ENCODE measurements at places on chromosomes 7 and 10.

DNA sequence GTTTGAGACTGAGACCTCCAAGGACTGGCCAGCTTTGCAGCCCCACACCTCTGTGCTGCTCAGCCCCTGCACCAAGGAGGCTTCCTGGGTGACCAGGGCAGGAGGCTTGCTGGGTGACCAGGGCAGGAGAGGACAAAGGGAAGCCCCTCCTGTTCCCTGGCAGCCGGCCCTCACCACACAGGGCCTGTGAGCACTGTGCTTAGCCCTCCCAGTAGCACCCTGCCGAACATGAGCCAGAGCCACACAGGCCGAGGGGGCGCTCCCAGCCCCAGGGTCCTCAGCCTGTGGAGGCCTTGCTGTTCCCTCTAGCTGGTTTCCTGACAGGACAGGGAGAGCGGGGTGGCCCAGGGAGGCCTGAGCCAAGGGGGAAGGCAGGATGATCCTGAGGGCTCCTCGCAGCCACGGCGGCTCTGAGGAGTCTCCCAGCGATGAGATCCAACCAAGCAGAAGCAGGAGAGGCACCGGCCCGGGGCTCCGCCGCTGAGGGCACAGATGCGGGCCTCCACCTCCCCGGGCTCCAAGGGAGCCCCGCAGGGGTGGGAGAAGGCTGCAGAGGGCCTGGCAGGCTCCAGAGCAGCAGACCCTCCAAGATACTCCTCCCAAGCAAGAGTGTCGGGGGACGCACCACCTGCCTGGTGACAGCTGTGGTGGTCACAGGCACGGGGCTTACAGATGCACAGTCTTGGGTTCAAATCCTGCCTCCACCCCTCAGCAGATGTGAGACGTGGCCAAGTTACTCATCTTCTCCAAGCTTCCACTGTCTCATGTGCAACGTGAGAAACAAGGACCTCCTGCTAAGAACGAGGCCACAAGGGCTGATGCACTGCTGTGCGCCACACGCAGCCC, 22.5 kb downstream of the WDR86 start:
- DNase-seq = no peak

DNA sequence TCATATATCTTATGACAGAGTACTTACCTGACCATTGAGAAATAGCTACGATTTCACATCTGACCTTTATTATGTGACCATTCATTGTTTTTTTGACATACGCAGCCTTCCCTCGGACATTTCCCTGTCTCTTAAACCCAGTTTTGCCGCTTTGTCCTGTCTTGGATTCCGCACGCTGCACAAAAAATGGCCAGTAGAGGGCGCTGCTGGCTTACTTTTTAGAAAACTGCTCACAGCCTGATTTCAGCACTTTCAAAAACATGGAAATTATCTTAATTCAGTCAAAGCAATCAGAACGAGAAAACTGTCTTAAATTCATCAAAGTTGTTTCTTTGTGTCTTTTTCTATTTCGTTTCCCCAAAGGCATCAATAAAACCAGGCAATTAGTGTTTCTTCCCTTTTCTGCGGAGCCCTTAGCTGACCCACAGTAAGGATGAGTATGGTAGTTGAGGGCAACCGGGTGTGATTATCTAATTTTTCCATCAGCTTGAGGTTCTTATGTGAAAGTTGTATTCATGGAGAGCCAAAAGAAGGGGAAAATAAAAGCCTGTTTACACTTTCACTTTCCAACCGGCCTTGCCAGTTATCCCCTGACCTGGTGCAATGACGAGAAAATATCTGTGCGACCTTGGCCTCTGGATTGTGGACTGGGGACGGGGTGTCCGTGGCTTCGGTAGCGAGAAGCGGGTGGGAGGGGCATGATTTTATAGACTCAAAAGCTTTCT, 144.4 kb downstream of the DYNC1I1 start:
- DNase-seq = peak; percentile 16

- no peak for DNase-seq
These were observed 635.7 kb upstream of the ANKRD30A start for GRCh38 chr10:36489611-36490228.

- DNase-seq = peak; percentile 88
These were observed at the start of gene NUPR2 for GRCh38 chr7:56115852-56116538. TSS of gene NUPR2 (minus strand) at chr7:56116417. CDS start at chr7:56116314, 103 bp downstream.

DNA sequence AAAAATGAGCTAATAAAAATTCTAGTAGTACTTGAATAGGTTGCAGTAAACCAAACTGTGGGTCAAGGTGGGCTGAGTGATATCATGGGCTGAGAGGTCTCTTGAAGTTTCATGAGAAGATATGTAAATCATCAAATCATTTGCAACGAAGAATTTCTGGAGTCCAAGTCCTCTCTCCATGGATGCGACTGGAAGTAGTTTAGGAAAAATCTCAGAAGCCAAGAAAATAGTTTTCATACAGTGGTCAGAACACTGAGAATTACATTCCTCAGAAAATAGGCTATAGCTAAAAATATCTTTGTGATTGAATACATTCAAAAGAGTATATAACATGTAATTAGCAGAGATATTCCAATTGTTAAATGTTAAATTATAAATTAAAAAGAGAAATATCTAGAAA, 3.6 kb upstream of the IFIT1 start:
- DNase-seq = no peak

DNA sequence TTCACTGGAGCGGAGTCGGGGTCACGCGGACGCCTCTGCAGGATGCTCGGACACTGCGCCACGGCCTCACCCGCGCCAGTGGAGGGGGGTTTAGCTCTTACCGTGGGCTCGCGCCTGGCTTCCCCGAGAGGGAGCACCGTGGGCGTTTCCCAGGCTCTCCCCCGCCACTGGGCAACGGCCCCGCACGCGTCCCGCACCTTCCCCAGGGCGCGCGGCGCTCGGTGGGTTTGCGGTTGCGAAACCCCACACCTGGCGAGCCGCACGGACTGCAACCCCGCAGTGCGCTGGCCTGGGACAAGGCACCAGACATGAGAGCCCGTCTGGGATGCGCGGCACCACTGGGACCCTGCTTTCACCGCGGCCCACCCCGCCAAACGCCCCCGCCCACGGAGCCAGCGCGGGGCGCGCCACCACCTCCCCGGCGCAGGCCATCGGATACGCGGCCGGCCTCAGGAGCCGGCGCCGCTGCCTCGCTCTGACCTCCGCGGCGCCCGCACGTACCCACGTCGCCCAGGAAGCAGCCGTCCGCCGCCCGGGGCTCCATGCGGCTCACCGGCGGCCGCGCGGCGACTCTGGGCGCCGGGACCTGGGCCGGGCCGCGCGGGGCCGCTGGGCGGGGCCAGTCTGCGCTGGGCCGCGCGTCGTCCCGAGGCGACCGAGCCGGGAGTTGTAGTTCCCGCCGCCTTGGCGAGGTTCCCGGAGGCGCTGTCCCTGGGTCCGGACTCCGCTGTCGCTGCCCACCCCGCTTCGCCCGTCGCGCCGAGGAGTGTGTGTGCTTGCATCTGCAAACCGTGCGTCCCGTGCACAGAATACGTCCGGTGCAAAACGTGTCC, at the start of gene ASB13:
Gene ASB13 (minus strand): TSS at position 588 of the 833 bp plus-strand sequence. CDS start 44 bp downstream, at position 544.
- DNase-seq = peak; percentile 30

- no peak for DNase-seq
These were observed 107.0 kb upstream of the INSIG1 start for GRCh38 chr7:155190688-155191087.

- no peak for DNase-seq
These were observed 23.0 kb downstream of the WAPL start for GRCh38 chr10:86498598-86498997.

- no peak for DNase-seq
These were observed 76.0 kb downstream of the PLXDC2 start for GRCh38 chr10:19892270-19892669.

DNA sequence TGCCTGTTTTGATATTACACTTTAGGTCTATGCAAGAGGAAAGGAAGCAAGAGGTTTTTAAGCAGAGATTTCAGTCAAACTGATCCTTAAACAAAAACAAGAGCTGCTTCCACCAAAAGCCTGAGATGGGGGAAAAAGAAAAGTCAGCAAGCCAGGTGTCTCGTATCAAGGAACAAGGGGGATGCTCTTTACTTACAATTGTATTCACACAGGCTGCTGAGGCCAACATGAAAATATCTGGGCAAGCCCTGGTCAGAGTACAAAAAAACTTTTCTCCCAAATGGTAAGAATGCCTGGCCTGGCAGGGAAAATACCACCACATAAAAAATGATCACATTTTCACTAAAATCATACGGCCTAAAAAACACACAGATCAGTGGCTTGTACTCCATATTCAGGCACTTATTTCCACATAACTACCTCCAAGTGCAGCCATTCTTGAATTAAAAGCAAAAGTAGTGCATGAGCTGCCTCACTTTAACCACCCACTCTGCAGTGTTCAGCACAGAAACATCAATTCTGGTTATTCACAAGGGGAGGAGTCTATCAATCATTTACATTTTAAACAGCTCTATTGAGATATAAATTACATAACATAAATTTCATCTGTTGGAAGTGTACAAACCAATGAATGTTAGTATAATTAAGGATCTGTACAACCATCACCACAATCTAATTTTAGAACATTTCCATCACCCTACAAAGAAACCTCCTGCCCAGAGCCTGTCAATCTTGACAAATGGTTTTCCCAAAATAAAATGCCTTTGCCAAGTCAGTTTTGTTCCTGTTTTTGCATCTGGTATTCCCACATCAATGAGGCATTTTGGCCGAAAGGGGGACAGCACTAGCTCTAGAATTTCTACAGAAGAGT, 70.2 kb downstream of the GRB10 start:
- DNase-seq = no peak

GRCh38 chr7:127150543-127150942, 102.2 kb downstream of the GRM8 start:
- DNase-seq = no peak

DNA sequence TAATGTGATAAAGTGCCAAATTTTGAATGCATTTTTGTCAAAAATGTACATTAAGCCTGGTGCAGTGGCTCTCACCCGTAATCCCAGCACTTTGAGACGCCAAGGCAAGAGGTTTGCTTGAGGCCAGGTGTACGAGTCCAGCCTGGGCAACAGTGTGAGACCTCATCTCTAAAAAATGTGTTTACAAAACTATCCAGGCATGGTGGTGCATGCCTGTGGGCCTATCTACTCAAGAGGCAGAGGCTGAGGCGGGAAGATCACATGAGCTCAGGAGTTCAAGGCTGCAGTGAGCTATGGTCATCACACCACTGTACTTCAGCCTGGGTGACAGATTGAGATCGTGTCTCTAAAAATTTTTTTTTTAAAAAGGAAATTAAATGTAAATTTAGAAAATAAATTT, 18.5 kb upstream of the MGMT start:
- no peak for DNase-seq

- no peak for DNase-seq
These were observed 54.6 kb downstream of the CPVL start for GRCh38 chr7:29091715-29092114.

DNA sequence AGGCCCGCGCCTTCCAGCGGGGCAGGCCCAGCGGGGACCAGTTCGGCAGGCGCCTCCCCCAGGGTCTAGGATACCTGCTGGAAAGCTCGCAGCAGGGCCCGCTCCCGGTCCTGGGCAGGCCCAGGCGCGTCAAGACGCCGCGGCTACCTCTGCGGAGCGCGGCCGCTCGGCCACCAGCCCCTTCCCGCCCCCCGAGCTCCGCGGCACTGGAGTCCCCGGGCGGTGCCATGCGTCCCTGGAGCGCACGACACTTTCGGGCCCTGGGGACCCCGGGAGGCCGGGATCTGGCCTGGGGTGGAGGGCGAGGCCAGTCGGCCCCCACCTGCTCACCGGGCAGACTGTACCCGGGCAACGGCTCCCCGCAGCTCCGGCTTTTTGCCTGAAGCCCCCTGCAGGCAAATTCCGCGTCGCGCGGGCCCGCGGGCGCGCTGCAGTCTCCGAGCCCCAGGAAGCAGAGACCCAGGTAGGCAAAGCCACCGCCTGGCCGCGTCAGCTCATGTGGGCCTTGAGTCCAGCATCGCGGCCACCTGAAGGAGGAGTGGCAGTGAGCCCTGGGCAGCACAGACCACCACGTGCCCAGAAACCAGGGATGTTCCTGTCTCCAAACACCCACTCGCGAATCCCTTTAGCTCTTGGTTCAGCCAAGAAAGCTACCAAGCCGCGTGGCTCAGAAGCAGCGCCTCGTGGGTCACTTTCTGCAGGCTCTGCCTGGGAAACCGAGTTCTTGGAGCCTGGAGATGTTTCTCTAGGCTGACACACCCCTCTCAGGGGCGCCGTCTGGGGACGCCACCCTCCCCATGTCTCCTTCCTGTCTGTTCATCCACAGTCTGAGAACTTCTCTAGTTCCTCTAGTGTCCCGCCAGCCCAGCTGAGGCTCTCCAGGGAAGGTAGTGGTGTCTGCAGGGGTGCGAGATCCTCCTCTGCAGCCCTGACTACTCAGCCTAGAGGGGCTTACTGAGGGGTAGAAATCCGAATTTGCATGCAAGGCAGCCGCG, 46.1 kb upstream of the APBB1IP start:
- DNase-seq = no peak

- no peak for DNase-seq
These were observed 1.2 kb downstream of the WEE2 start for GRCh38 chr7:141709318-141709717.

GRCh38 chr7:132652507-132652906, 76.2 kb upstream of the PLXNA4 start:
- no peak for DNase-seq

- no peak for DNase-seq
These were observed 218.0 kb upstream of the IGFBP3 start for GRCh38 chr7:46139079-46139478.

- no peak for DNase-seq
These were observed 25.9 kb downstream of the LRRC17 start for GRCh38 chr7:102938679-102939078.

DNA sequence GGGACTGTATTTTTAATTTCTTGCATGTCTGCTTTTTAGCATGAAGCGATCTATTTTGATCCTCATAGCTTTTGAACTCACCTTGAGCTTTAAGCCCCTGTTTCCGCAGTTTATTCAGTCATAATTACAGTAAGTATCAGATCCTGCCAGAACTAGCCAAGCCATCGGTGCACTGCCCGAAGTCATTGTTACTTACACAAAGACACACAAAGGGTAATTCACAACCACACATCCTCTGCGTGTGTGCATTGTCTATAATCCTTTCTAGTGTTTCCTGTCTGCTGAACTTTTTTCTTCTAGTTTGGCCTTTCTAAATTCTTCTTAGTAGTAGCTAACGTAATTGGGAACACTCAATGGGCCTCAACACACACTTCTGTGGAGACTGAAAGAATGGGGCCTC, 133.0 kb downstream of the SFMBT2 start:
- DNase-seq = no peak

- no peak for DNase-seq
These were observed 16.0 kb downstream of the SLC25A13 start for GRCh38 chr7:96305915-96306314.

GRCh38 chr10:120841522-120842189, 9.5 kb upstream of the WDR11 start:
- no peak for DNase-seq

- DNase-seq = no peak
These were observed 94.4 kb downstream of the GLRX3 start for GRCh38 chr10:130230611-130231010.

- no peak for DNase-seq
These were observed 49.4 kb upstream of the ARL4A start for GRCh38 chr7:12637819-12638592.

- DNase-seq = no peak
These were observed 61.1 kb upstream of the PCGF5 start for GRCh38 chr10:91159254-91159783.

GRCh38 chr10:118629211-118629610, 33.8 kb upstream of the PRLHR start:
- no peak for DNase-seq

- no peak for DNase-seq
These were observed 28.1 kb upstream of the NAMPT start for GRCh38 chr7:106312906-106313305.

GRCh38 chr7:134891262-134891695, 95.0 kb upstream of the AGBL3 start:
- peak; percentile 48 for DNase-seq

- DNase-seq = no peak
These were observed 27.4 kb downstream of the STAM start for GRCh38 chr10:17671307-17671706.

GRCh38 chr7:29208410-29209250, 14.1 kb downstream of the CHN2 start:
- no peak for DNase-seq

Measured in NCI-H510A (cell line).